ENCODE measurements at places on chromosomes 7 and 10.

- DNase-seq, result no peak
Observed at GRCh38 chr10:51141010-51141409, 66.7 kb downstream of the PRKG1 start.

DNA sequence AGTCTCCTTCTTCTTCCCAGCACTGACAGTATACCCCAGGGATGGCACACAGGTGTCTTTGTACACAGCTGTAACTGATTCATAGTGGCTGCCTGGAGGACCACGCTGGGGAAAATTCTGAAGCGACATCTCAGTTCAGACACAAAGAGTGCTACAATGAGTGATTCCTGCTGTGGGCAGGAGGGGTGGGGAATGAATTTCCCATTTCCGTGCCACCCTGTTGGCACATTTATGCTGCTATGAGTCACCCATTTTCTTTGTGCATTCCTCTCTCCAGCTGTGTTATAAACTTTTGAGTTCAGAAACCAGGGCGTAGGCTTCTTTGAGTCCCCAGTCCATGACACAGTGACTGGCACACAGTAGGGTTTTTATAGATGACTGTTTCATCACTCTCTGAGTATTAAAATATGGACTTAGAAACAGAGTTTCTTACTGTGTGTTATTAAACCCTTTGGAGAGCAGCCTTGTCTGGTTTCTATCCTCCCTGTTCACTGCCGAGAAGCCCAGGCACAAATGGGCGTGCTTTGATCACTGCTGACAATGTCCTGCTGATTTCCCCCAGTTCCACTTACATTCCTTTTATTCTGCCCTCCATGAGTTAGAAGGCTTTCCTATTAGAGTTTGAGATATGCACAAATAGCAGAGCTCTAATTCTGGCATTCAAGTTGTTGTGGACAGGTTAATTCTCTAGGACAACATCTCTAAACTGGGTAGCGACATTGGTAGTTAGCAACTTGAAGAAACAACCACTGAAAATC is 24.0 kb upstream of the NPS start:
- DNase-seq, result no peak

DNA sequence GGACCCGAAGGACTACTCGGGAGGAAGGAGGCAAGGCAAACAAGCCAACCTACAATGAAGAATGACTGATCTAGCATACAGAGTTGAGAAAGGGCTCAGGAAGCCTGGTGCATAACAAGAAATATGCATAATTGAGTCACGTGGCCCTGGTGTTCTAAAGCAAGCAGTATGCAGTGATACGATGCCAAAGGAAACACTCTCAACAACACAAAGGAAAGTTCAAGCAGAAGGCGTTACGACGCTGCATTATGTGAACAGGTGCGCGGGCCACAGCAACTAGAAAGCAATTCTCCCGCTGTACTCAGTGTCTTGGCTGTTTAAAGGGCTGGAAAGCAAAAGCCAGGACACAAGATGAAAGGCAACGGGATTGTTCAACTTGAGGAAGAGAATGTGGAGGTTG is 100.8 kb downstream of the PRTFDC1 start:
- DNase-seq, result no peak

DNA sequence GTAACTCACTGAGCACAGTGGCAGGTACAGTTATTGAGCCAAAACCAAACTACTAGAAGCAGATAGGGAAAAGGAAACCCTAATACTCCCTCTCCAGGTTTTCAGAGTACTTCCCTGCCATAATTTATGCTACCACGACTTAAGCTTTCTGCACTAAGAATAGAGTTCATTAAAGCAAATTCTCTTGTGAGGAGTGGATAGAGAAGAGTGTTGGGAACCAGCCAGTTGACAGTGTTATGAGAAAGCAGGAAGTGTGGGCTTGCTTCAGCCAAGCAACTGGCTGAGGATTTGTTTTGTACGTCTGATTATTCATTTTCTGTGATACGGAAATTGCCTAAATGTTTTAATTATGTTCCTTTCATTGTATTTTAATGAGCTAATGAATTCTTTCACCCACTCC is 280.5 kb downstream of the KIF20B start:
- no peak for DNase-seq

DNA sequence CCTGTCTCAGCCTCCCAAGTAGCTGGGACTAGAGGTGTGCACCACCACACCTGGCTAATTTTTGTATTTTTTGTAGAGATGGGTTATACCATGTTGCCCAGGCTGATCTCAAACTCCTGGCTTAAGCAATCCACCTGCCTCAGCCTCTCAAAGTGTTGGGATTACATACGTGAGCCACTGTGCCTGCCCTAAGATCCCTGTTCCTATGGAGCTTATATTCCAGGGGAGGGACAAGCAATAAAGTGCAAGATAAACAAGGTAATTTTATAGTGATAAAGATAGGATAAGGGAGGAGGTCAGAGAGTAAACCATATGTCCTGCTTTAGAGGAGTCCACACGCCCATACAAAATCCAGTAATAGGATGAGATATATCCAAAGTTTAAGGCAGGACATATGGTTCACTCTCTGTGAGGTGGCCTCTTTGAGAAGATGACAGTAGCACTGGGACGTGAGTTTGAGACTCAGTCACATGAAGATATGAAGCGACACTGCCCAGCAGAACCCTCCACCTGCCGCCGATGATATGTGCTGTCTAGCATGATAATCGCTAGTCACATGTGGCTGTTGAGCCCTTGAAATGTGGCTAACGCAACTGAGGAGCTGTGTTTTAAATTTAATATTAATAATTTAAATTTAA is 113.5 kb upstream of the PDCD4 start:
- no peak for DNase-seq

DNA sequence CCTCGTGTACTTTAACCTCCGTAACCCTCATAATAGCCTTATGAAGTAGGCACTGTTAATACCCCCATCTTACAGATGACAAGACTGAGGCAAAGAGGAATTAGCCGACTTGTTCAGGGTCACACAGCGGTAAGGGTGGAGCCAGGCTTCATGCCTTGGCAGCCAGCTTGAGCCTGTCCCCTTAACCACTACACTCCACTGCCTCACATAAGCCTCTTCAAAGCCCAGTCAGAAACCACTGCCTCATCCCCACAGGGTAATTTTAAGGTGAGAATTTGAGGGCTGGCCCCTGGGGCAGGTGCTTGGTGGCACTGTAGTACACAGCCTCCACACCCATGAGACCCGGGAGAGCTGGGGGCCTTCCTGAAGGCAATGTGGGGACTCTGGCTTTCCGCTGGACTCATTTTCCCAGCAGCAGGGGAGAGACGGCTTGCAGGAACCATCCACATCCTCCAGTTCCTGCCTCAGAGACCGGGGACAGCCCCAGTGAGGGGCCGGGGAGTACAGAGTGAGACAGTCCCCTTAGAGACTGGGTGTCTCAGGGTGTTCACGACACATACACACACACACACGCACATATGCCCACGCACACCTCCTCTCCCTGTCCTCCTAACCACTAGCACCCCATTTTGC is 7.6 kb upstream of the C10orf105 start:
- DNase-seq, result no peak

GRCh38 chr10:79562135-79562756 is 2.0 kb upstream of the SFTPA2 start:
- DNase-seq, result peak; percentile 39

DNA sequence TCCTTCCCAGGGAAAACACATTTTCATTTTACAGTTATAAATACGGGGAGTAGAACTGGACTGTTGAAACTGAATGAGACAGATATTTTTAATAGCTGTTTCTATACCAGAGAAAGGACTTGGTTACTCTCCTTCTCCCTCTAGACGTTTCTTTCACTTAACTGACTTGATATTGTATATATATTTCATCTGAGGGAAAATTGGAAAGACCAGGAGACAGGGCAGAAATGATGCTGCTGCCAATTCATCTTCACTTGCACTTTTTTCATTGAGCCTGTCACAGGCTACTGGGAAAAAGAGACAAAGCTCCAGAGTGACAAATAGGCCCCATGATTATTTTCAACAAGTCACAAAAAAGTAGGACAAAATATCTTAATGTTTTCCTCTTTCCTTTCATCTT is 636.0 kb upstream of the TPK1 start:
- DNase-seq, result no peak

DNA sequence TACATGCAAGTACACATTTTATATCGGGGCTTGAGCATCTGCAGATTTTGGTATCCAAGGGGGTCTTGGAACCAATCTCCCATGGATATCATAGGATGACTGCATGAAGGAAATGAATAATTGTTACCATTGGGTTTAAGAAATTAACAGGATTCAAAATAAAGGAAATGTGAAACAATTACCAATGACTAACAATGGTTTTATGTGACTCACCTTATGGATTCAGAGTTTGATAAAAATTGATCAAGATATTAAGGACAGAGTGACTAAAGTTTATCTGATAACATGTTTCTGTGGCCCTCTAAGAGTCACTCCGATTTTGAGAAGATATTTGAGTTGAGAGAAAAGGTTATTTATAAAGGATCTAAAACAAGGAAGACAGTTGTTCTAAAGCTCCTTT is 93.0 kb upstream of the ODAD2 start:
- no peak for DNase-seq

DNA sequence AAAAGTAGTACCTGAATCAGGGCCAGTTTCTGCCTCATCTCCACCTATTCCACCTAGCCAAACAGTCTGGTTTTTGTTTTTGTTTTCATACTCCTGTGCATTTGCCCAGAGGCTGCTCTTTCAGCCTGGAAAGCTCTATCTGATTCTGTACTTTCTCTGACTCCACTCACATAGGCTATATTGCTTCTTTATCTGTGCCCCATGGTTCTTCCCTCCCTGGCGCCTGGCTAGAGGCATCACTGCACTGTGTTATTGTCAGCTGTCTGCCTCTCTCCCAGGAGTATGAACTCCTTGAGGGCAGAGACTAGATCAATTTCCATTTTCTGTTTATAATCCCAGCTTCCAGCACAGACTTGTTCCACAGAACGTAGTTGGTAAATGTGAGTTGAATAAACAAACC is 5.1 kb upstream of the LMOD2 start:
- no peak for DNase-seq

DNA sequence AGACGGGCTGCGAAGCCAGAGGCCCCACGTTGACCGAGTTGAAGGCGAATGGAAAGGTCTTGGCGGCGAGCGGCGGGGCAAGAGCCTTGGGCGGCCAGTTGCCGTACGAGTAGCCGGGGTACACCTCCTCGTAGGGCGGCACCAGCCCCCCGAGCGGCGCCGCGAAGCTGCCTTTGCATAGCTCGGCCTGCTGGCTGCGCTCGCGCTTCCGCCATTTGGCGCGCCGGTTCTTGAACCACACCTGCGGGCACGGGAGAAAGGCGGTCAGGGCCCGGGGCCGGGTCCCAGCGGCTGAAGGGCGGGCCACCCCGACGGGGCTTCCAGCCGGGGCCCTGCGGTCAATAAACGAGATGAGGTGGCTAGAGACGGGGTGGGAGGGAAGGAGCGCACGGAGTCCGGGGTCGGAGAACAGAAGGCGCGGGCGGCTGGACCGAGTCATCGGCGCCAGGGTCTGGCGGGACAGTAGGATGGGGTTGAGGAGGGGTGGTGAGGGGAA is 4.8 kb downstream of the ELOVL3 start:
- DNase-seq, result peak; percentile 63

GRCh38 chr10:48531486-48531885 is 73.4 kb downstream of the ARHGAP22 start:
- DNase-seq, result no peak

GRCh38 chr10:95832216-95833041 is 75.3 kb upstream of the CC2D2B start:
- peak; percentile 20 for DNase-seq

DNA sequence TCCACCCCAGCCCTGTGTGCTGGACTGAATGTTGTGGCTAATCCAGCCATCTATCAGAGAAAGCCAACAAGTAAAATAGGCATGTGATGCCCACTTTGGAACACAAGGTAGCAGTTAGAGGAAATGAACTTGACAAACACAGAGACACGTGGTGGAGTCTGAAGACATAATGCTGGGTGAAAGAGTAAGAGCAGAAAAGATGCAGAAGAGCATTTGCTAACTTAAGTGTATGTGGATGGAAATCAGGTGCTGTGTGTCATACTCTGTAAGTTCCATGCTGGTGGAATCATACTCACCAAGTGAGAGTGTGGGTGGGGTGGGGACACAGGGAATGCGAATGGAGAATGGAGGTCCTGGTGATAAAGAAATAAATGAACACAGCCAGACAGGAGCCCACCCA is 22.8 kb downstream of the WDFY4 start:
- DNase-seq, result no peak

- no peak for DNase-seq
Observed at GRCh38 chr7:47924266-47924665, 24.0 kb downstream of the PKD1L1 start.

- DNase-seq, result no peak
Observed at GRCh38 chr10:12193193-12193592, 2.5 kb downstream of the NUDT5 start.

GRCh38 chr10:122295451-122295809 is 24.3 kb downstream of the BTBD16 start:
- DNase-seq, result no peak

- no peak for DNase-seq
Observed at GRCh38 chr10:118511711-118512110, 83.7 kb downstream of the PRLHR start.

- DNase-seq, result no peak
Observed at GRCh38 chr10:102677331-102678067, 33.2 kb downstream of the TRIM8 start.

GRCh38 chr7:128948312-128948973 is 10.7 kb downstream of the IRF5 start:
- no peak for DNase-seq

DNA sequence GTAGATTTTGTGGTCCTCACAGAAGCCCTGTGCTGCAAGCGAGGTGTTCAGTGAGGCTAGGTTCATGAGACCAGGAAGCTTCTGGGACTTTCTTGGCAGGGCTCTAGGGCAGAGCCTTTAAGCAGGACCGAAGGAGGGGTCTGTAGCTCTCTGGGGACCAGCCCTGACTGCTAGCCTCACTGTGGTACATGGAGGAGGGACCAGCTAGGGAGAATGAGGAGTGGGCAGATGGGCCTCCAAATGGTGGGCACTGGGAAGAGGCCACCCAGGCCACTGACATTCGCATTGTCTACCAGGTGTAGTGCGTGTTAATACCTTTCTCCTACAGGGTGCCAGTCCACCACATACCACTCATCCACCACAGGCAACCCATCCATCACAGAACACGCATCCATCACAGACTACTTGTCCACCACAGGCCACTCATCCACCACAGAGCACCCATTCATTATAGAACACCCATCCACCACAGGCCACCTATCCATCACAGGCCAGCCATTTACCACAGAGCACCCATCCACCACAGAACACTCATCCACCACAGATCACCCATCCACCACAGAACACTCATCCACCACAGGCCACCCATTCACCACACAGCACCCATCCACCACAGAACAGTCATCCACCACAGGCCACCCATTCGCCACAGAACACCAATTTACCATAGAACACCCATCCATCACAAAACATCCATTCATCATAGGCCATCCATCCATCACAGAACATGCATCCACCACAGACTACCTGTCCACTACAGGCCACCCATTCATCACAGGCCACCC is 31.6 kb upstream of the ZNF488 start:
- no peak for DNase-seq
